ENCODE measurements at places on chromosomes 13 and 19.

DNA sequence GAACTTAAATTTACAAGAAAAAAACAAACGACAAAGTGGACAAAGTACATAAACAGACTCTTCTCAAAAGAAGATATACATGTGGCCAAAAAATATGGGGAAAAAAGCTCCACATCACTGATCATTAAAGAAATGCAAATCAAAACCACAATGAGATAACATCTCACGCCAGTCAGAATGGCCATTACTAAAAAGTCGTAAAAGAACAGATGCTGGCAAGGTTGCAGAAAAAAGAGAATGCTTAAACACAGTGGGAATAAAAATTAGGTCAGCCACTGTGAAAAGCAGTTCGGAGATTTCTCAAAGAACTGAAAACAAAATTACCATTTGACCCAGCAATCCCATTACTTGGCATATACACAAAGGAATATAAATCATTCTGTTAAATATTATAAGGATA lies 132.7 kb downstream of the UGGT2 start:
- no peak for DNase-seq

DNA sequence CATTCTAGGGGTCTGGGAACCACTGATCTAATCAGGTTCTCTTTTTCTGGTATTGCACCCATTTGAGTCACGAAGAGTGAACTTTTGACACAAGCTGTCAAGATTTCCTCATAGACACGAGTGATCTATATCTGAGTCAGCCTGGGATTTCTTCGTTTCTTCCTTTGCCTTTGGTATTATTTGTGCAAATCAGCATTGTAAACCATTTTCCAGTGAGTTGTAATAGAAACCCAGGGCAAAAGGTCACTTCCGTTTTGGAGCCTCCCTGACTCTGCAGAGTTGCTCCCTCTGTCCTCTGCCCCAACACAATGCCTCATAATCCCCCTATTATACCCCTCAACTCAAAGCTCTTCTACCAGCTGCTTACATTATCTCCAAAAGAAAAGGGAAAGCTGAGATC lies 615.1 kb downstream of the EFNB2 start:
- no peak for DNase-seq

GRCh38 chr19:31275068-31275334 lies 74.2 kb downstream of the TSHZ3 start:
- DNase-seq, result no peak

- DNase-seq, result peak; percentile 79
Observed at GRCh38 chr13:113820813-113821651, 42.8 kb downstream of the GAS6 start.

GRCh38 chr13:41568972-41569351 lies 111.6 kb downstream of the RGCC start:
- no peak for DNase-seq

DNA sequence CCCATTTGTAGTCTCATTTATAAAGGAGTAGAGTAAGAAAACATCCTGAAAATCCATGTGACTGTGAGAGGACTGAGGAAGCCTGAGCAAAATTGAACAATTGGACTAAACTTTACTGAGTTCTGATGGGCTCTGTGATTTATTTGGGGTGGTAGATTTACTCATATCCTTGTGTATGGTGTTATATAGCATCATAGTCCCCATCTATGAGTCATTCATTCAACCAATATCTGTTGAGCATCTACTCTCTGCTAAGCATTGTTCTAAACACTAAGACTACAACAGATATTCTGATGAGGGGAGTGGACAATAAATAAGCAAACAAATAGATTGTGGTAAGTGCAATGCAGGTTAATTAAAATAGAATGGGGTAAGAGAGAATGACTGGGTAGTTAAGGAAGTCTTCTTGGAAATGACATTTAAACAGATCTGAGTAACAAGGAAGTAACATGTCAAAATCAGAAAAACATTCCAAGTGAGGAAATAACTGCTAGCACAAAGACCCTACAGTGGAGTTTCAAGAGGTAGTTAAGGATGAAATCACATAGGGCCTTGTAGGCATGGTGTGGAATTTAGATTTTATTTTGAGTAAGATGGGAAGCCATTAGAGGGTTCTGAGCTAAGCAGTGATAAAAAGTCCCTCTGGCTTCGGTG lies 36.3 kb upstream of the MLNR start:
- no peak for DNase-seq

DNA sequence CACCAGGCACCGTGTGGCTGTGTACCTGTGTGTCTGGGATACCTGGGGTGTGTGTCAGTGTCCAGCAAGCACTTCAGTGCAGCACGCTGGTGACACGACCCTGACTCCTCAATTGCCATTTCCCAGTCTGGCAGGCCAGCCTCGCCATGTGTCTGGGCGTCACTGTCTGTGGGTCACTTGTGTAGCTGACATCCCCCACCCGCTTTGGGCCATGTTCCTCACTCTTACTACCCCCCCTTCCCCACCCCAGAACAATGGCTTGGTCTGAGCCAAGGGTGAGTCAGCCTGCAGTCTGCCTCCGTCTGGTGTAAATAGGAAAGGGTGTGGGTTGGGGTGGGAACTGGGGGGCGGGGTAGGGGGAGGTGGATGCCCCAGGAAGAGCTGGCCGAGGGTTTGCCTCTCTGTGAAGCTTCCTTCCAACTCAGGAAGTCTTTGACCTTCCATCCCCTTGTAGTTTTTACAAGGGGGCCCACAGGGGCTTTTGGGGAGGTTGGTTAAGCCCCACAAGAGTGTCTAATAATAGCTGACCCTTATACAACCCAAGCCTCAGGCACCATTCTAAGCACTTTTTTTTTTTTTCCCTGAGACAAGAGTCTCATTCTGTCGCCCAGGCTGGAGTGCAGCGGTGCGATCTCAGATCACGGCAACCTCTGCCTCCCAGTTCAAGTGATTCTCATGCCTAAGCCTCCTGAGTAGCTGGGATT lies 17.6 kb downstream of the NOVA2 start:
- DNase-seq, result no peak

GRCh38 chr19:2822846-2823245 lies 3.2 kb downstream of the ZNF554 start:
- no peak for DNase-seq

Measured in left forelimb (tissue), 1 donor.